ENCODE measurements at places on chromosomes 2 and 18.

DNA sequence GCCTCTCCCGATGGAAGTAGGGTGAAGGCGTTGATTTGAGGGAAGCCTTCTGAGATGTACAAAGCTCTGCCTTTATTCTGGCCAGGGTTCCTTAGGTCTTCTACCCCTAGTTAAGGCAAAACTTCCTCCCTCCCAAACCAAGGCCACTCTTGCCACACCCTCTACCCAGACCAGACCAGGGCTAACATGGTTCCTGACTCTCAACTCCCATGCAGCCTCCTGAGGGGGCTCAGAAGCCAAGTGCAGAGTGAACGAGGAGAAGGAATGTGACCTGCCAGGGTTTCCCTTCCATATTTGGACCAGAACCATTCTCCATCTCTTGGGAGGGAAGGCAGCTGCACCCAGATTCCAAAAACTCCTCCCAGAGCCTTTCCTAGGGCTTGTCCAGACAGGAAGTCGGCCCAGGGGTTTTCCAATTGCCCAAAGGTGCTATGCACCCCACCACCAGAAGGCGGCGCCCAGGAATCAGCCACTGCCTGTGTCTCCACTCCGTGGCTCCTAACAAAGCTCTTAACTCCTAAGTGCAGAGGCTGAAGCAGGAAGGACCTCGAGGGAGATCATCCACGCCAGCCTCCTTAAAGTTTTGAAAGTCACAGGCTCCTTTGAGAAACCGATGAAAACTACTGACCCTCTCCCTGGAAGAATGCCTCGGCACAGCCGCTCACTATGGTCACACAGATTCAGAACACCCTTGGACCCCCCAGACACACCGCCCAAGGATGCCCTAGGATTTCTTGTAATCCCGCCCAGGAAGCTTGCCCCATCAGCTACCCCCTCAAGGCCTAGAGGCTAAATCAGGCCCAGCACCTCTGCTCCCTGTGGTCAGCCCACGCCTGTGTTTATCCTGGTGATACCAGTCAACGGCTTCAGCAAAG, 157.8 kb downstream of the SMAD2 start:
- DNase-seq: peak; percentile 75

DNA sequence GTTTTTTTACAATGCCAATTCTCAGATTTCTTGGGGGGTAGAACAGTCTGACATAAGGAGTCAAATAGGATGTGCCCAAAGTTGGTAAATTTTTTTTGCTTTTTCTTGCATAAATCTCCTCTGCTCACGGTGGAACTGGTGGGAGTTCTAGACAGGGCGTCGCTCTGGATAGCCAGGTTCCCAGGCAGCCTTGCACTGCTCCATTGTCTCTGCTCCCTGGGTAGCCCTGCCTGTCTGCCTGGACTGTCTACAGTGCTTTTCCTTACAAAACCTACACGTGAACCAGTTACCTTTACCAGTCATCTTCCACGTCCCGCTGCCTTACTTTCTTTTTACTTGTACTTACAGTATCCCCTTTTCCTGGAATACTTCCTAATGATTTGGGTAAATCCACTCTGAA, 117.1 kb downstream of the ZNF407 start:
- DNase-seq: no peak

DNA sequence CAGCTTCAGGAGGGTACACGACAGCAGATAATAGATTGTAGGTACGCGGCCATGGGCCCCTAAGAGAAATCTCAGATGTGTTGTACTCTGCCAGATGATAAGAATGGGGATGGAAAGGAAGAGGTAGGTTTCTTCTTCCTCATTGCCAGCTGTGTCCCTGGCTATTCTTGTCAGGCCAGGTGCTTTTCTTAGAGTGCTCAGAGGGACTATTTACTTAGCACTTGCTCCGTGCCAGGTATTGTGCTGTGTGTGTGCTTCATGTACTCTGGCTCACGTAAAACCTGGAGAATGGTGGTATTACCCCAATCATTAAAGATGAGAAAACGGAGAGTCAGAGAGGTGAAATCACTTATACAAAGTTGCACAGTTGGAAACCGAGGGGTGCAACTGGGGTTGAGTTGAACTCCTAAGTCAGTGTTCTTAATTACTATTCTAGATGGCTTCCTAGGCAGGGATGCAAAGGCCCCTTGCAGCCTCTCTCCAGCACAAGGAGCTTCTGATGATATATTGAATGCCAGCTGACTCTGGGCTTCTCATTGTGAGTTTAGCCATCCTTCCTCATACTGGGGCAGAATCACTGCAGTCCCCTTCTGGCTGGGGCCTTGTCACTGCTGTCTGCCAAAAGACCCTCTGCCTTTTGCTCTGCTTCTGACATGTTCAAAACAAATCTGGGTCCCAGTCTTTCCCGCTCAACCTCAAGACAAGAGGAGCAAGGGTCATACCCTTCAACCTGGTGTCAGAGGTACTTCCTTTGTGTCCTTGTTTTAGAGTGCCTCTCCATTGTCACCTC, 60.7 kb downstream of the LYPD1 start:
- no peak for DNase-seq

- peak; percentile 74 for DNase-seq
These were observed 74.1 kb downstream of the COL4A3 start for GRCh38 chr2:227238238-227239237.

GRCh38 chr2:88199912-88200682, 30.0 kb downstream of the THNSL2 start:
- DNase-seq: peak; percentile 33

- DNase-seq: no peak
These were observed 306.6 kb downstream of the PTH2R start for GRCh38 chr2:208713066-208713745.

GRCh38 chr2:37671816-37672103, 318 bp upstream of the CDC42EP3 start:
- DNase-seq: no peak

DNA sequence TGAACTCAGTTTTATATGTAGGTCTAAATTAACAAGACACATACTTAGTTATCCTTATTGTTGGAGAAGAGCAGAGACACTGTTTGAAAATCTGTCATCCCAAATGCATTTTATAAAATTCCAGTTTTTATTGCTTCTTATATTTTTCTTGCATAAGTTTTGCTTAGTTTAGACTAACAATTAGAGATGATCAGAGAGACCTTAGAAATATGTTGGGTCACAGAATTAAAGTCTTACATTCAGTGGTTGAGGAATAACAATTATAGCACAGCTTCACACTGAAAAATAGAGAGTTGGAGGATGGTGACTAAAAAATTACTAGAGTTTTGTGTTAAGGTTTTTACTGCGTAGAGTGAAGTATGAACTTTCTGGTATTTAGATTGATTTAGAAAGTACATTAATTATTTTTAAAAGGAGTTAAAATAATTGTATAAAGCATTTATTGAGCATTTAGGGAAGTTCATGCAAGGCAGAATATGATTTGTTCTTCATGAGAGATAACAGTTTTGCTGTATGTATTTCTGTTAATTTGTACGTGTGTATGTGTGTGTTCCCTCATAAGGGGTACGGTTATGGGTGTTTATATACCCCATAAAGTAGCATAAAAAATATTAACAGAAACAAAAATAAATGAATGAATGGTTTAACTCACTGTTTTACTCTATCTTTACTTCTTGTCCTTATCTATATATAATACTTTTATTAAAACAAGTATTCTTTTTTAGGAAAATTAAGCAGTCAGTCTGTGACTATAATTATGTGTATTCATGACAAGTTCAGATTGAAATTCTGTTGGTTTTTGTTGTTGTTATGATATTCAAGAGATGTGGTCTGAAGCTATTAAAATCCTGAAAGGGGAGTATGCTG, 31.2 kb downstream of the DDX1 start:
- DNase-seq: no peak

GRCh38 chr18:35730691-35731370, 149.3 kb downstream of the GALNT1 start:
- no peak for DNase-seq

DNA sequence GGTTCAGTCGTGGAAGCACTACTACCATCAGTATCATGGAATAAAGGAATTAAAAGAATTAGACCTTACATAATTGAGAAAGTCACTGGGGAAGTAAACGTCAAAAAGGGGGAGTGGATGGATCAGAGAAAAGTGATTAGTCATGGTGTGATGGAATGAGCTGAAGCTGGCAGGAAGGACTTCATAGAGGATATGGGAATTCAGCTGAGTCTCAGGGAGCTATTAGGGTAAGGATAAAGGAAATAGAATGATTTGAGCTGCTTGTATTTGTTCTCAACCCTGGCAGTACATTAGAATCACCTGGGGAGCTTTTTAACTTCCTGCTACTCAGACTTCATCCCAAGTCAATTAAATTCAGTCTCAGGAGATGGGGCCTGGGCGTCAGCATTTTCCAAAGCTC, 53.4 kb upstream of the SETBP1 start:
- no peak for DNase-seq

Measured in stimulated activated CD4-positive, alpha-beta T cell treated with anti-CD3 and anti-CD28 coated beads, Interleukin-2, amount 100 ng/mL, for 24 hours (primary cell).